ENCODE measurements at places on chromosomes 13 and 19.

DNA sequence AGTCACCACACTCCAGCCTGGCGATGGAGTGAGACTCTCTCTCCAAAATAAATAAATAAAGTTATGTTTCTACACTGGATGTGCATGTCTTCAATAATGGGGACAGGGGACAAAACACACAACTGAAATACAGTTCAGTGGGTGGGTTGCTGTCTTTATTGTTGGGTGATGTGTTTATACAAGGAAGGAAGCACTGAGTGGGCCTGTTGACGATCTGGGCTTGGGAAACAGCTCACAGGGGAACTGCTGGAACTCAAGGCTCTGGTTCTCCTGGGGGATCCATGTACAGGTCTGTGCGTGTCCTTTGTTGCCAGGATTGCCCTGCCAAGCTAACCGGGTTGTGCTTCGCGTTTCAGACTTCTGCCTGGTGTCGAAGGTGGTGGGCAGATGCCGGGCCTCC is 18.9 kb downstream of the SPINT2 start:
- no peak for DNase-seq

DNA sequence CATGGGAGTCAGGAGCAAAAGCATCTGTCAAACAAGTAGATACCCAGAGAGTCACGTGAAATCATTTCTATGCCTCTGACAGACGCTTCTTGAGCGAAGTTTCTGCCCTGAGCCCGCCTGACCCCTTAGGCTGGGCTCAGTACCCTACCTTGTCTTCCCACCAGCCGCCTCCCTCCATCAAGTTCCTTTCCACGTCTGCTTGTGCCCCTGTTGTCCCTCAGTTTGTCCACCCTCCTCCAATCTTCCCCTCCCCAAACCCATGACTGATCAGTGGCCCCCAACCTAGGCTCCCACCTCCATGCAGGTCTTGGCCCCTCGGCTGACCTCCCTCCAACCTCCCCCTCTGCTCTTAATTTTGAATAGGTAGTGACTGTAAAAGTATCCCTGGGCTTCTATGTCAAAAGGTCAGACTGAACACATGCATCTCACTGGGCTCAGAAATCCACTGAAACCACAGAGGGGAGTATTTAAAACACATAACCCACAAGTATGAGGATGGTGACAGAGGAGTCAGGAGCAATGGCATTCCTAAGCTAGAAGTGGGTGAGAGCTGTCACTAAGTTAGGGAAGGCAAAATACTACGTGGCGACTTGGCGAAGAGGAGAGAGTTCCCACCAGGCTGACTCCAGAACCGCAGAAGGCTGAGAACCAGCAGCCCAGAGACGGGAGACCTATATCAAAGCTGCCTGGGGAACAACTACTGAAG is 1.7 kb upstream of the ZNF446 start:
- DNase-seq = no peak

DNA sequence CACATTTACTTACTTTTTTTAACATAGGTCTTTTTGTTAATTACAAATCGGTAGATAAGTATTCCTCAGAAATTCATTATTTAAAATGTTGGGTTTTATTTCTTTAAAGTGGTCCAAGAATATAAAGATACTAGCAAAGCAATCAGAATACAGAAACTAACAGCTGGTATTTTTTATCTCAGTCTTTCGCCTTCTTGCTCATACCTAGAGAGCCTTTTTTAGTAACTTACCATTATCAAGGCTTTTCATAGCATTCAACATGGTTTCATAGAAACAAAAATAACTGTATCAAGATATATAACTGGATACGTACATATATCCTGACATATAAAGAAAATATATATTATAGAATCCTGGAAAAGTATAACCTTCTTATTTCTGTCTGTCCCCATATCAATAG is 227.8 kb upstream of the MIR17HG start:
- no peak for DNase-seq

GRCh38 chr19:12955996-12956395 is 1.0 kb downstream of the GADD45GIP1 start:
- DNase-seq = no peak

- no peak for DNase-seq
Observed at GRCh38 chr13:91785431-91786119, 387.2 kb downstream of the GPC5 start.

DNA sequence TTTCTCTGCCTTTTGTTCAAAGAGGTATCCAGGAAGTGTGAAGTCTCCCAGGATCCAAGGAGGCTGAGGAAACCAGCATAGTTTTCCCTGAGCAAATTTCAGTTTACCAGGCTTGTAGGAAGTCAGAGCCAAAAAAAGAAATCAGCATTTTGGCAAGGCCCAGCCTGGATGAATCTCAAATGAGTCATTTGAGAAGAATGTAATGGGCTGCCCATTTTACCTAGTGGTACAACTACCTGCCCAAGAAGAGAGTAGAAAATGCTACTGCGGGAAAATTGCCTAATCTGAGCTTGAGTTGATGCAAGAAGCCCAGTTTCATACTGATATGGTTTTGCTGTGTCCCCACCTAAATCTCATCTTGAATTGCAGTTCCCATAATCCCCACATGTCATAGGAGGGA is 284.1 kb upstream of the ZNF507 start:
- DNase-seq = no peak

DNA sequence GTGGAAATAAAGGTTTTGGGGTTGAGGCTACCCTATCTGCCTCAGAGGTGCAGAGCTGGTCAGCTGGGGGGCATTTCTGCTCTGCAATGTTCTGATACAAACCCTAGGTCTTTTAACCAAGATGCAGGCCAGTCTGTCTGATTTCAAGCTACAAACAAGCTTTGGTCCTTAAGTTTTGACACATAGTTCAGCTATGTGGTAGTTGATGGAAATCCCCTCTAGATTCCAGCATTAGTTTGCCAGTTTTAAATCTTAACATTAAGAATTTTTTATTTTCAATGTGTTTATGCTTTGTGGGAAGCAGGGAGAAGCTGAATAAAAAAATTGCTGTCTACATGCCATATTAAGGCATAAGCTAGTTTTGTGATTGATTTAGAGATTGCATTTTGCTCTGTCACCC is 225.7 kb downstream of the LMO7 start:
- no peak for DNase-seq

DNA sequence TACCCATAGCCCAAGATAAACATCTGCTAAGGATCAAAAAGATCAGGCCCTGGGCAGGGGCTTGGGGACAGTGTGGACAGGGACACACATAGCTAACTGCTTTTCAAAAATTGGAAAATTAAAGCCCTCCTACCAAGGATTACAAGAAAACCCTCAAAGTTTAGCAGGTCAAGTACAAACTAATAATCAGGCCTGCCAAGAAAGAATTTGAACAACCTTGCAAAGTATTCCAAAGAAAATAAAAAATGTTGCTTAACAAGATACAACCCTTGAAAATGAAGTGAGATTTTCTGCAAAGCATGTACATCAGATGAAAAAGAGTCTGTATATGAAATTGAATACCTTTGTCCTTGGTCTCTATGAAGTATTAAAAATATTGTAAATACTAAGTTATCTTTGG is 67.3 kb downstream of the KLF12 start:
- no peak for DNase-seq

GRCh38 chr13:113417836-113418721 is 35.2 kb downstream of the ADPRHL1 start:
- DNase-seq = no peak

DNA sequence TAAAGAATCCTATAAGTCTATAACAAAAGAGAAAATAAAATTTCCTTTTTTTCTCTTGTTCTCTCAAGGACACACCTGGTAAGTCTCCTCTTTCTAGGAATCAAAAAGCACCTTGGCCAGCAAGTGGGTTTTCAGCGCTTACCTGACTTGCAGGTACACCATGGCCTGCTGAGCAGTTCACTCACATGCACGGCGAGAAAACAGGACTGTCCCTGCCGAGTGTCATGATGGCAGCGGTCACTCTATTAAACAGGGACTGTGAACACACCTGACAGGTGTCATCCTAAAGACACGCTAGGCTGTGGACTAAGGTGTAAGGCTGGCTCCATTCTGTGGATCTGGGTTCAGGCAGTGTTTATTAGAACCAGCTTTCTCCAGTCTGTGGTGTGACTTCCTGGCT is 170.2 kb downstream of the TEX29 start:
- DNase-seq = no peak

- DNase-seq = no peak
Observed at GRCh38 chr19:18520848-18521691, 800 bp downstream of the ELL start.

- no peak for DNase-seq
Observed at GRCh38 chr13:21463424-21463823, 4.3 kb upstream of the ZDHHC20 start.

GRCh38 chr13:77740931-77741596 is 43.6 kb downstream of the SLAIN1 start:
- DNase-seq = peak; percentile 89

GRCh38 chr13:98427331-98427995 is 149.4 kb downstream of the STK24 start:
- no peak for DNase-seq

- no peak for DNase-seq
Observed at GRCh38 chr13:103734837-103735236, 668.6 kb upstream of the SLC10A2 start.

GRCh38 chr19:49881672-49882394 is 4.3 kb downstream of the TBC1D17 start:
- no peak for DNase-seq

- no peak for DNase-seq
Observed at GRCh38 chr13:26378116-26378515, 124.2 kb downstream of the CDK8 start.

GRCh38 chr13:39282400-39282972 is 244.2 kb downstream of the NHLRC3 start:
- DNase-seq = no peak

- DNase-seq = peak; percentile 35
Observed at GRCh38 chr19:8578642-8579265, 1.5 kb upstream of the MYO1F start.

DNA sequence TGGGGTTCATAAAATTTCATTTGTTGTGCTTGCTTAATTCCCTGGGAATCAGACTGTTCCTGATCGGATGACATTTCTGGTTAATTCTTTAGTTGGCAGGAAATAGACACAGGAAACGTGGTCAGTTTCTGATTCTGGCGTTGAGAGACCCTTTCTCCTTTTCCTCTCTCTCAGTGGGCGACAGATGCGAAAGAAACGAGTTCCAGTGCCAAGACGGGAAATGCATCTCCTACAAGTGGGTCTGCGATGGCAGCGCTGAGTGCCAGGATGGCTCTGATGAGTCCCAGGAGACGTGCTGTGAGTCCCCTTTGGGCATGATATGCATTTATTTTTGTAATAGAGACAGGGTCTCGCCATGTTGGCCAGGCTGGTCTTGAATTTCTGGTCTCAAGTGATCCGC is 10.8 kb downstream of the LDLR start:
- no peak for DNase-seq

Measured in anterior cingulate cortex (tissue), 58 donors.